Bronchial epithelial cell (primary cell): ENCODE measurements at places on chromosomes 16 and 17. TPM values are rescaled to one million over a fixed set of nuclear protein-coding genes. Genes with fewer than 3 reads are reported as not detected.

The ATP2C2 gene
- total RNA-seq = 32.1 and 204 TPM in 2 replicates

DNA sequence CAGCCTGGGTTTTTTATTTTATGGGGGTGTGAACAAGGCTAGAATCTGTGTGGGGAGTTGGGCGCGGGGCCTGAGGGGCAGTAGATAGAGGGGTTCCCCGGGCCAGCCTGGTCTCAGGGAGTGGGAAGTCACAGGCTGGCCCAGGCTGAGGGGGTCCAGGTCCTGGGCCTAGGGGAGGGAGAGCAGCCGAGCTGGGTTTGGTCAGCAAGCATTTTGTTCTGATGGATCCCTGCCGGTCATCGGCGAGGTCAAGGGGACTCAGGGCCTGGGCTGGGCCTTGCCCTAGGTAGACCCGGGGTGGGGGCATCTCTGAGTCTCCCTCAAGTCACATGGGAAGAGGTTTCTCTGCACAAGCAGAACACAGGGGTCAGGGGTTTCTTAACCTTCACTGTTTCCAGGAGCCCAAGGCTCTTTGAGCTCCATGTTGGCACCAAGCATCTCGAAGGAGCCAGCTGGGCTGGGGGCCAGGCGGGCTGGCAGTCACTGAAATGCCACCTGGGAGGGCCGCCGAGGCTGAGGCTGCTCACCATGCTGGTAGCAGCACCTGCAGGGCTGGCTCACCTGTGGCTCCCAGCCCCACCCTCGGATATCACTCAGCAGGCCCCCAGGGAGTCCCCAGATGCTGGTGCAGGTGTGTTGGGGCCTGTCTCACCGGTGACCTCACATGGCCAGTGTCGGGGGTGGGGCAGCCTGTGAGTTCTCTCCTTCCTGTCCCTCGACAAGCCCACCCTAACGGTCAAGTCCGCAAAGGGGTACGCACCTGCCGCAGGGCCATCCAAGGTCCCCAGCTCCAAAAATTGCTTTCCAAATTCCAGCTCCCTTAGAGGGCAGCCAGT is 41.0 kb downstream of the SLC7A5 start:
- DNase-seq = peak; percentile 23

DNA sequence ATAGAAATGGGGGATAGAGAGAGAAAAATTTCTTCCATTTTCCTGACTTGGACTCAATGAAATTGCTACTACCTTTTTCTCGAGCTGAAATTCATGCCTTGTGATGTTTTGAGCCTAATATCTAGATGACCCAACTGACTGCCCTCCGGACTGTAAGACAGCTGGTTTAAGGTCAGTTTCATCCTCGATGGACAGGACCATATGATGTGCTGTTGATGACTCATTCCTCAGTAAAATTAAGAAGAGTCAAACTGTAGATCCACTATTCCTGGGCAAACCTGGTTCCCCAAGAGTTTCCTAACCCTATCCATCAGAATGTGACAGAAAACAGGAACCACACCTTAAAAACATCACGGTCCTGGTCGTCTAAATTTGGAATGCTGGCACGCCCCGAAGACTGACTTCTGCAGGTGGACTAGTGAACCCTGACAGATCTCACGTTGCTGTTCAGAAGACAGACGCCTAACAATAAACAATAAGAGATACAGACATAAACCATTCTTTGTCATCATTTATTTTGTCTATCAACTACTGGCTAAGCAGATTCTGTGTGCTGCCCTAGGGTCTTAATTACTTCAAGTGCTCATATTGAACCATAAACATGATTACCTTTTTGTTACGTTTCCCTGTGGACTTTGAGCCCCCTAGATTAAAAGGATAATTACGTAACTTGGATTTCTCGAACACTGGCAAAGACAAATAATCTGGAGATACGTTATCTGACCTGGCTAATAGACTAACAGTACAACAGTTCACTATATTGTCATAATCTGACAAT is 45.1 kb upstream of the NOS2 start:
- DNase-seq = no peak

The CA7 gene
- not detected in 2 replicates for total RNA-seq

- no peak for DNase-seq
These were observed 79.8 kb downstream of the ARHGAP17 start for GRCh38 chr16:24935336-24935735.

The MSLN gene
- total RNA-seq = 2.6 and 4.5 TPM in 2 replicates

DNA sequence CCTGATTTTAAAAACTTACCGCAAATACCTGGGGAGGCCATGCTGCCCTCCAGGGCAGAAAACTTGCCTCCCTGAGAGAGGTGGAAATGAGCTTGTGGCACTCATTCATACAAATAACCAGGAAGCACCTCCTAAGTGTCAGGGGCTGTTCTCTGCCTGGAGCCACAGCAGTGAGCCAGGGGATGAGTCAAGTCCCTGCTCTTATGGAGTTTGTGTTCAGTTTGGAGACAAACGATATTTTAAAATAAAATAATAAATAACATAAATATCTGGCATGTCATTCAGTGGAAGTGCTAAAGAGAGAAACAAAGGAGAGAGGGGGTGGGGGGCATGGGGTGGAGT is 313.8 kb downstream of the C16orf95 start:
- no peak for DNase-seq

DNA sequence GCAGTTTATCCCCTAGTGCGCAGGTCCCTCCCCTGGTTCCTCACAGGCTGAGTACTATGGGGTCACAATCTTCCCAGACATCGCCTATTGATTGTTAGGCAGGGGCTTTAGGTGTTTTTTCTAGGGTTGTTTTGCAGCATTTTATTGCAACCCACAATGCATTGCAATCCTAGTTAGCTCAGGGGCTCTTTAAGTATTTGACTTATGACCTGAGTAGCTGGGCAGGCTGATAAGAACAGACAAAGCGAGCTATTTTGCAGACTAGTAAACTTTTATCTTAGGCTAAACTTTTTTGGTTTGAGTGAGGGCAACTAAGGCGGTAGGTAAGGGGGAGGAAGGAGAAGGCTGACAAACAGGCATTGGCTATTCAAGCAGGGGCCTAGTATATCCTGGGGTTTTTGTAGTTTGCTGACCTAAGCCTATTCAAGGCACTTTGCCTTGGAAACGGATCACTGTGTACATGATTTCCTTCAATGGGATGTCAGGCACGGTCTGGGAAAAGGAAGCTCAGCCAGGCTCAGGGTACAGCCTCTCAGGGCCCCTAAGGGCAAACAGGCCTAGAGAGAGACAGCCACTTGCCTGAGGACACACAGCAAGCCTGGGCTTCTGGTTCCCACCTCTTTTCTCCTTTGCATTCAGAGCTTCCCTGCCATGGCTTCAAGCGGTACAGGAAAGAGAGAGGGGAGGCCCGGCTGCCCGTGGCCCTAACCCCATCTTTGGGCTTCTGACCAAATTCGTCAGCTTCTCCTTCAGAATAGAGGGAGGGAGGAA is 6.4 kb downstream of the DRC7 start:
- DNase-seq = no peak

- DNase-seq = no peak
These were observed at the start of gene TMEM100 for GRCh38 chr17:55722742-55723487. Gene TMEM100 (minus strand): TSS chr17:55722864. CDS start chr17:55721070, 1,794 bp downstream.

- DNase-seq = no peak
These were observed 3.4 kb upstream of the MTSS2 start for GRCh38 chr16:70689035-70689969.

DNA sequence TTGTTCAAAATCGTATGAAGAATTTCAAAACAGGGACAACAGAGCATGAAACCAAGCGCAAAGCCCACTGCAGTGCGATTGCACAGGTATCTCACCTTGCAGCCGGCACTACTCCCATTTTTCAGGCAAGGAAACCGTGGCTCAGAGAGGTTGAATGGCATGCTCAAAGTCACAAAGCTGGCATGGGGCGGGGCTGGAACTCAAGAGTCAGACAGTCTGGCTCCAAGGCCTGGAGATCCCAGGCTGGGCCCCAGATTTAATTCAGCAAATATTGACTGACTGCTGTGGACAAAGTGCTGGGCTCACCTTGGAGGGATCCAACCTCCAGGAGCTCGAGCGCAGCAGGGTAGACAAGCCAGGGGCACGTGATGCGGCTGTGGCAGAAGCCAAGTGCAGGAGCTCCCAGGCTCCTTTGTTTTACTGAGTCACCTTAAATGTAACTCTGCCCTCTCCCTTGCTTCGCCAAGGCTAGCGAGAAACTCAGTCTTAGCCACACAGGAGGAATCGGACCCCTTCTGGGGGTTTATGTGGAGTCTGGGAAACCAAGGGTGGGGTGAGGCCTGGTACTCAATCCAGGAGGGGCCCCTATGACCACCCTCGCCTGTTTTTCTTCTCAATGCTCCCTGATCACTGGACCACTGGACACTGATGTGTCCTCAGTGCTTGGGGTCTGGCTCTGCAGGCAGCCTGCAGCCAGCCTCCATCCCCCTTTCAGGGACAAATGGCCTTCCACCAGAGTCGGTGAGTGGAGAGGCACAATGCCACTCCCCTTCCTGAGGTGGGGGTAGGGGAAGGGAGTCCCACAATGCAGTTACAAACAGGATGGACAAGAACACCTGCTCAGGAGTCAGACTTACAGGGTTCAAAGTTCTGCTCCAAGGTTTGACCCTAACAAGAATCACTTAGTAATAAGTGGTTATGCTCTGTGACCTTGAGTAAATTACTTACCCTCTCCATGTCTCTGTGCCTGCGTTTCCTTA is 3.9 kb upstream of the SPATA20 start:
- DNase-seq = peak; percentile 59

The SOCS3 gene
- 10.0 and 13.7 TPM in 2 replicates for total RNA-seq

The LDHD gene
- 0.53 and 1.9 TPM in 2 replicates for total RNA-seq

GRCh38 chr17:76504117-76504516 is 2.9 kb upstream of the RHBDF2 start:
- no peak for DNase-seq

DNA sequence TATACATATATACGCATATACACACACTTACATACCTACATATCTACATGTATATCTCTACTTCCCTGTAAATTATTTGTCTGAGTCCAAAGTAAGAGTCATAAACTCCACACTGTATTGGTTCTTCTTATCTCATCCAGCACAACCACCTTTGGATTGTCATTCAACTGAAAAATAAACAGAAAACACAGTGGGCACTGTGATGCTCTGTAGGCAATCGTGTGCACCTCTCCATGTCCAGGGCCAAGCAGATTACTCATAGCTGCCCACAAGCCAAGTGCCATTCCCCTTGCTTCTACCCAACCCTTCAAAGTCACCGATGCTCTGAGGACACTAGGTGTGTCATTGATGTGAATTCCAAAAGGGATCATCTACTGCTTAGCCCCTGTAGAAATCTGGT is 12.9 kb upstream of the TEKT3 start:
- DNase-seq = no peak

DNA sequence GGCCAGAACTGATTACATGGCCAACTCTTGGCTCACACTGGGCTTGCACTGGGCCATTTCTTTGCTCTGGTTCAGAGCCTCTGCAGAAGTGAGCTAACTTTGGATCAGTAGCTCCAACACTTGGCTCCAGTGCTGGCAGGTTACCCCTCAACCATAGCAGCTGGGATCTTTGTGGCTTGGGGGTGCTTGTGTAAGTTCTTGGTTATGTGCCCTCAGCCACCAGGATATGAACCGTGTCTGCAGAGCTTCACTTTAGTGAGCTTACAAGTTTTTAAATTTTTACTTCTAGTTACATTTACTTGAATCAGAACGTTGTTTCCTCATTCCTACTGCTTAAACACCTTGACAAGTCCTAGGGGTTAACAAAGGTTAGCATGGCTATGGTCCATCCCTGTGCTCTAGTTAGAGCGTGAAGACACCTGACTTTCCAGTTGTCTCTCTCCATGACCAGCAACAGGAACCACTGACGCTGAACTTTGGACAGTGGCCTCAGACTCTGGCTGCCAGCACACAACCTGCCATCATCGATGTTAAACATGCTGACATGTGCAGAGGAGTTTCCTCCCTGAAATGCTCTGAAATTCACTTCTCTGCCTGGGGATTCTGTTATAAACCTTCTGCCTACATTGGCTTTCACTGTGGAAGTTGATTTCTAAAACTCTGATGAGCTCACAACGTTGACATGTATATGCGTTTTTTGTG is 4.1 kb downstream of the PDF start:
- no peak for DNase-seq

DNA sequence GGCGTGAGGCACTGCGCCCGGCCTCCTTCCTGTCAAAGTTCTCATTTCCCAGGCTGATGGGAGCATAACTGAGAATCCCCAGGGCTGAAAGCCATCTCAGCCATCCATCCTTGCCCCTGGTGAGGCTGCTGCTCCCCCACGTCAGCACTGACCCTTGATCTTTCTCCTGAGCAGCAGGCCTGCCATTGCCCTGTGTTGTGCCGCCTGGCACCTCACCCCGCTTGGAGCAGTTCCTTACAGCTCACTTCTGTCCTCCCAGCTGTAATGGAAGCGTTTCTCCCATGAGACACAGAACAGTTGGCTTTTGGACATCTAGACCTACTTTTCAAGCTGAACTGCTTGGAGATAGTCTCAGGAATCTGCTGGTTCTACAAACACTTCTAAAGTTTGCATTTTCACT is 51.5 kb downstream of the OR1D5 start:
- no peak for DNase-seq

DNA sequence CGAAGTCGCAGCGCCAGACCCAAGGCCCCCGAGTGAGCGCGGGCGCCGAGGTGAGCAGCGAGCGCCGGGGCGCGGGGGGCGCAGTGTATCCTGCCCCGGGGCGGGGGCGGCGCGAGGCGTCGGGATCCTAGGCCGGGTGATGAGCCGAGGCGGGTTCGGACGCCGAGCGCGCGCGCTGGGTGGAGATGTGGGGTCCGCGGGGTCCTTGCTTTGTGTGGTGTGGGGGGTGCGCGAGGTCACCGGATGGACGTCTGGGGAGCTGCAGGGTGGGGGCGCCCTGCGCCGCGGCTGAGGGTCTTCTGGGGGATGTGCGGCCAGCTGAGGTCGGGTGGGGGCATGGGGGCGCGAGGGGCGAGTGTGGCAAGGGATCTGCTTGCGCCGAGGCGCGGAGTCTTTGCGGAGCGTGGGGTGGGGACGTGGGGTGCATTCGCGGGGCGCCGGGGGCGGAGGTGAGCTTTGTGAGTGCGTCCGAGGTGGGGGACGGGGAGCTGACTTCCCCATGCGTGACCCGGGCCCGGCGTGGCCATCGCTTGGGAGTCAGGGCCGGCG is 560 bp downstream of the RAI1 start:
- DNase-seq = no peak

- no peak for DNase-seq
These were observed 52.7 kb upstream of the SLC25A19 start for GRCh38 chr17:75341784-75342486.

DNA sequence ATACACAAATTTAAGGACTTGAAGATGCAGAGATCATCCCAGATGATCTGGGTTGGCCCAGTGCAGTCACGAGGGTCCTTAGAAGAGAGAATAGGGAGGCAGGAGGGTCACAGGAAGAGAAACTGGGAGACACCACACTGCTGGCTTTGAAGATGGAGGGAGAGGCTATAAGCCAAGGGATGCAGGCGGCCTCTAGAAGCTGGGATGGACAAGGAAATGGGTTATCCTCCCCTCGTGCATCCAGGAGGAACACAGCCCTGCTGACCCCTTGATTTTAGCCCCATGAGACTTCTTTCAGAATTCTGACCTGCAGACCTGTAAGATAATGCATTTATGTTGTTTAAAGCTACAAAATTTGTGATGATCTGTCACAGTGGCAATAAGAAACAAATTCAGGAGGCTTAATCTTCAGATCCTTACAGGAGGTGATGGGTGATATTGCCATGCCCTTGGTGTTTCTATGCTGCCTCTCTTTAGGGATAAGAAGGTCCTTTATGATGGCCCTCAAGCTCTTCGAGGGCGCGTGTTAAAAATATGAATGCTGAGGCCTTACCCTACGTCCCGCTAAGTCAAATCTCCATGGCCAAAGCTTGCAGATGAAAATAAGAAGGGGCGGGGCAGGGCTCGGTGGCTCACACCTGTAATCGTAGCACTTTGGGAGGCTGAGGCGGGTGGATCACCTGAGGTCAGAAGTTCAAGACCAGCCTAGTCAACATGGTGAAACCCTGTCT is 1.5 kb upstream of the PRM2 start:
- no peak for DNase-seq
